T47D (cell line): ENCODE measurements at places on chromosomes 11 and 22.

- DNase-seq: no peak
These were observed 44.9 kb downstream of the SCUBE1 start for GRCh38 chr22:43298062-43298801.

DNA sequence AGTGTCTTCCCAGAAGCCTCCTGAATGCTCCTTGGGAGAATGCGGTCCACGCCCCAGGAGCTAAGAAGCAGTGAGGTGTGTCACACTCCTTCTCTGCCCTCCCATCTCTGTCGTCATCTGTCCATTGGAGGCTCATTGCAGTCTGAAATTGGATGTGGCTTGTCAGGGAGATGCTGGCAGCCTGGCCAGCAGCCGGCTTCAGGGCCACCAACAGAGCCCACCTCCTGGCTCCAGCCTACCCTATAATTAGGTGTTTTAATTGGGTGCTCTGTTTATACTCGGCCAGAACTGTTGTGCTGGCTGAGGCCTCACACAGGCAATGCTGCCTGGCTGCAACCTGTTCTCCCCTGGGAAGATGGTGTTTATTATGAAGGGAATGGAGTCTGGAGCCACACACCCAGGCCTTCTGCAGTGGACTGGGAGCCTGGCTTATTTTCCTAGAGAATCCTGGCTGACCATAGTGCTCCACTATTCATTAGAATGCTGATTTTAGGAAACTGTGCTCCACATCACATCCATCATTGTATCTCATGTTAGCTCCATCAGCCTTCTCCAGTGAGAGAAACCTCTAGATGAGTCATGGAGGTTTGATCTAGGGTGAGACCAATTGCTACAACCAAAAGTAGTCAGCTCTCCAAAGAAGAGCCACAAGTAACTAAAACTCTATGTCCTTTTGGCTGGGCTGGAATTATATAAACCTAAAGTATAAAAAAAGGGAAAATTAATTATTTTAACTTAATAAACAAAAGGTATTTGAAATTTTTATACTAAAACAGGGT, 86.8 kb upstream of the CRTAM start:
- no peak for DNase-seq

DNA sequence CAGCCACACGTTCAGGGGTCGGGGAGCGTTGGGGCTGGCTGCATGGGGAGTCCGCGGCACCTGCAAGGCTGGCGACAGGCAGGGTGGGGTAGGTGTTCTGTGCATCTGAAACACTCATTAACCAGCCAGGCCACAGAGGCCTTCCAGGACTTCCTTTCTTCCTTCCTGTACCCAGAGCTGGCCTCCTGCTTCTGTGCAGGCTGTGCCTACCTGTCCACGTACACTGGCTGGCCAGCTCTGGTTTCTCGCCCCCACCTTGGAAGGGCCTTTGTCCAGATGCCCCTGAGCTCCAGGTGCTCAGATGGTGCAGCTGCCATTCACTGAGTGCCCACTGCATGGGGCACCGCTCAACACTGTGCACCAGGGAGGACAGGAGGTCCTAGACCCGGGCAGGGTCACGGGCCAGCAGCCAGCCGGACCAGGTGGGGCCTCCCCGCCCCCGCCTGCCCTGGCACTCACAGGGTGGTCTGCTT, 15.9 kb downstream of the TTLL12 start:
- DNase-seq: no peak

DNA sequence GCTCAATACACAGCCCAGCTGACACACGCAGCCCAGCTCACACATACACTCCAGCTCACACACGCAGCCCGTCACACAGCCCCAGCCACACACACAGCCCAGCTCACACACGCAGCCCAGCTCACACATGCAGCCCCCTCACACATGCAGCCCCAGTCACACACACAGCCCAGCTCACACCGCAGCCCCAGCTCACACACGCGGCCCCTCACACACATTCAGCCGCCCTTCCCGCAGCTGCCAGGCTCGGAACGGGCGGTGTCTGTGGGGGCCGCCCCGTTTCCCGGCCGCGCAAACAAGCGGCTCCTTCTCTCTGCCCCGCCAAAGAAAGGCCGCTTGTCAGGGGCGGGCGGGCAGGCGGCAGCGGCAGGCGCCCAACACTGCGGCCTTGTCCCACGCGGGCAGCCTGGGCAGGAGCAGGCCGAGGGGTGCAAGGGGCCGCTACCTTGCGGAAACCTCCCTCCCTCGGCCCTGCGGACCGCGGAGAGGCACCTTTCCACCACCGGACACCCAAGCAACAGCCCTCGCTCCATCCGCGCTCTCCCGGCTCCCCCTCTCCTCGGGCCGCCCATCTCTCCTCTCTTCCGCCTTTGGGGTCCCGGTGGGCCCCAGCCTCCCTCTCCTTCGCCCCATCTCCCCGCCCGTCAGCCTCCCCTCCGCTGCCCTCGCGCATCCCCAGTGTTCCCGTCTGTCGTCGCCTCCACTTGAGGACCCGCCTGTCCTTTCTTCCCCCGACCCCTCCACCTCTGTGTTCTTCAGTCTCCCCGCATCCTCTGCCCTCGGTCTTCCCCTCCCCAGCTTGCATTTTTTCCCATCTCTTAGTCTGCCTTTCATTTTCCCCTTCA, 2.2 kb downstream of the PHLDB1 start:
- no peak for DNase-seq

- peak; percentile 60 for DNase-seq
These were observed 43.3 kb upstream of the MMP7 start for GRCh38 chr11:102573851-102574250.

DNA sequence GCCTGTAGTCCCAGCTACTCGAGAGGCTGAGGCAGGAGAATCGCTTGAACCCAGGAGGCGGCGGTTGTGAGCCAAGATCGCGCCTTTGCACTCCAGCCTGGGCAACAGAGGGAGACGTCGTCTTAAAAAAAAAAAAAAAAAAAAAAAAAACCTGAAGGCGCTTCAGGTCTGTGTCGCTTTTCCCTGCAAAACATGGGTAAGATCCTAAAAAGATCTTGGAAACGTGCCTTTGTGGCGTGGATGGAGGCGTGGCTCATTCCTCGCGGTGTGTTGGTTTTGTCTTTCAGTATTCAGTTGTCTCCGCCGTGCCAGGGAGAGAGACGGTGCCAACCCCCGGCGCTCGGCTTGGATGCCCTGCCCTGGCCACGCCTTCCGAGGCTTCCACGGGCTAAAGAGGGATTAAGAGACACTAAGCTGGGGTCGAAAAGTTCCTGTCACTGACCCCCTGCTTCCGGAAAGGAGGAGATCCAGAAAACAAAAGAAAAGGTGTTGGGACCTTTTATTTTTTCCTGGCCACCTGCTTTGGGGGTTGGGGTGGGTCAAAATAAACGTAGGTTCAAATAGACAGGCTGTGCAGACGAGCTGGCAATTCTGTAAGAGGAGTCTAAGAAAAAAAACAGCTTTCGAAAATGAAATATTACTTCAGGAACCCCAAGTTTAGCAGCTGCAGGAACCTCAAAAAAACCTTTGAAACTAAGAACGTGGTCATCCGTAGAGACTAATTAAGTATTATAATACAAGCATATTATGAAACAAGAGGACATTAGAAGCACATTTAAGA, 1.1 kb upstream of the SLC35F2 start:
- peak; percentile 47 for DNase-seq

DNA sequence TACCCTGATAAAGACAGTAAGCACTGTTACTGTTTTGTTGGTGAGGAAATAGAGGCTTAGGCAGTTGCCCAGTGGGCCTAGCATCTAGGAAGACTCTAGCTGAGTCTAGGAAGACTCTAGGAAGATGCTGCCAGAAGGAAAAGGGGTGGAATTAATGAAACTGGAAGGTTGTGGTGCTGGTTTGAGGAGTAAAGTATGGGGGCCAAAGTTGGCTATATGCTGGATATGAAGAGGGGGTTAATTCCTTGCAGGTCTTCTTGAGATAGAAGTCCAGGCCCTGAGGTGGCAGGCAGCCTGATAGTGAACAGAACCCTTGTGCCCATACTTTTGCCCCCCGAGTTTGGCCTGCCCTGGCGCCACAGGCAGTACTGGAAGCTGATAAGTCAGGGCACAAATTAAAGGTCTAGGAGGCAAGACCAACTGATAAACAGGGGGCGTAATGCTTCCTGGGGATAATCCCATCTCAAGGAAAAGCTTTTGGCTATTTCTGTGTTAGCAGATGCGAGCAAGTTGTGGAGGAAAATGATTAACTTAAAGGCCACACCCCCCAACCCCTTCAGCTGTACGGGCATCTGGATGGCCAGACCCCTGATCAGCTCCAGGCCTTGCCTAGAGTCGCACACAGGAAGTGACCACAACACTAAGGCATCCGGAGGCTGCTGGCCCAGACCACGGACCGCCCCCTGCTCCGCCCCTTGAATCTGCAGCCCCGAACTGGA, 3.1 kb downstream of the ILK start:
- DNase-seq: peak; percentile 54

- no peak for DNase-seq
These were observed 651.7 kb downstream of the NELL1 start for GRCh38 chr11:21321072-21321471.

GRCh38 chr22:38853196-38853651, 9.4 kb upstream of the NPTXR start:
- no peak for DNase-seq

- peak; percentile 90 for DNase-seq
These were observed 3.6 kb downstream of the ARHGAP8 start for GRCh38 chr22:44755956-44756361.

DNA sequence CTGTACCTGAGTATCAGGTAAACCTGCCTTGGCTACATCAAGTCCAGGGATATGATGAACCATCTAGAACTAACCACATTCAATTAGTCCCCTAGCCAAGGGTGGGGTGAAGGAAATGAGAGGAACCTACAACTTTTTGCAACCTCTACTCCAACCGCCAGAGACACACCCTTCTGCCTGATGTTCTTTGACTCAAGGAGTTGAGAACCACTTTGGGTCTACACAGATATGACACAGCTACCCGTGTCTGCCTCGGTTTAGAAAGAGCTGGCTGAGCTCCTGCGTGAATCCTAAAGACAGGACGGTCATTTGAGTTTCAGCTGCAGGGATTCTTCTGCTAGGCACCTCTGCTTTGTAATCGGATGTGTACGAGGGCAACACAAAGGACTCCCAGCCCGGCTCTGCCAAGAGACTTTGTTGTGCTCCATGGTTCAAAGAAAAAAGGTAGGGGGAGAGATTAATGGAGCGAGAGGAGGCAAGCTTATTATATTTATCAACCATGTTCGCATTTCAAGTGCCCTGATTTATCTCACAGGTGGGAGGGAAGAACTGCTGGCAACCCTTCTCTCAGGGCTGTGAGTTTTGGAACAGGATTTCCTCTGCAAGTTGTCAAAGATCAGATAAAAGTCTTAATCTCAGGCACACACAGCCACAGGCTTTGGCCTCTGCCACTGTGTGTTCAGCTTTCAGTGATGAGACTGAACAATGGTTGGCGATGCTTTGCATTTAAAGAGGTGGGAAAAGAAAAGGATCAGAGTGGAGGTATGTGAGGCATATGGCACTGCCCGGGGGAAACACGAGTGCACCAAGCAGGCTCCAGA, 35.1 kb downstream of the FLI1 start:
- peak; percentile 34 for DNase-seq
